ENCODE measurements at places on chromosomes 5 and 9.

- DNase-seq: no peak
These were observed 174.7 kb downstream of the WDR70 start for GRCh38 chr5:37553720-37554404.

DNA sequence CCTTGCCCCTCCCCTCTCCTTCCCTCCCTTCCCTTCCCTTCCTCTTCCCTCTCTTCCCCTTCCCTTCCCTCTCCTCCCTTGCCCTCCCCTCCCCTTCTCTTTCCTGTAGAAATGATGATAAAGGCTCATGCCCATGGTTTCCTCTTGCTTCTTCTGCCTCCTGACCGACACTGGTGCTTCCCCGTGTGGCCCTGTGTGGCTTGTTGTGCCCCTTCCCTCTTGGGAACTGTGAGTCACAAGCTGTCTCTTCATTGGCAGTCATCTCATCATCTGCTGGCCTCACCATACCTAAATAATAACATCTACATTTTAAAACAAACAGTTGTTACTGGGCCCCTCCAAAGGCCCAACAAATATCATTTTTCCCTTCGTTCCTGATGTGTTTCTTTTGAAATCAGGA is 11.7 kb upstream of the CARNMT1 start:
- DNase-seq: no peak

- DNase-seq: no peak
These were observed 19.8 kb downstream of the TXNDC8 start for GRCh38 chr9:110317911-110318310.

- no peak for DNase-seq
These were observed 126.0 kb upstream of the ACO1 start for GRCh38 chr9:32258482-32258881.

DNA sequence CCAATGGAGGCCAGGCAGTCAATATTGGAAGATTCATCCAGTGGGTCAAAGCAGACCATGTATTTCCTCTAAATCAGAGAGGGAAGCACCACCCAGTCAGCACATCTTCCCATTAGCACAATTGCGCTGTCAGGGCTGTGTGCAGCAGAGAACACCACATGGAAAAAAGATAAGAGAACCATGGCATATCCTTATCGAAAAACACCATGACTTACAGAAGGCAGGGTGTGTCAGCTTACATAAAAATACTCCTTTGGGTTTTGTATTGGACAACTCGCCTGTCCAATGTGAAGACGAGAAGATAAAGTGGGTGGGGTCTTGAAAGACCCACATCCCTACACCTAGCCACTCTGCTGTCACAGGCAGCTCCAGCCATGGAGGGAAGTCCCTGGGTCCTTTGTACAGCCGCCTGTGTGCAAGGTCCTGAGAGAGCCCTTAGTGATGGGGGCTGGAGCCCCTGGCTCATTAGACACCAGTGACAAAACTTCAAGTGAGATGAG is 71.9 kb upstream of the SPATA31E1 start:
- DNase-seq: no peak

DNA sequence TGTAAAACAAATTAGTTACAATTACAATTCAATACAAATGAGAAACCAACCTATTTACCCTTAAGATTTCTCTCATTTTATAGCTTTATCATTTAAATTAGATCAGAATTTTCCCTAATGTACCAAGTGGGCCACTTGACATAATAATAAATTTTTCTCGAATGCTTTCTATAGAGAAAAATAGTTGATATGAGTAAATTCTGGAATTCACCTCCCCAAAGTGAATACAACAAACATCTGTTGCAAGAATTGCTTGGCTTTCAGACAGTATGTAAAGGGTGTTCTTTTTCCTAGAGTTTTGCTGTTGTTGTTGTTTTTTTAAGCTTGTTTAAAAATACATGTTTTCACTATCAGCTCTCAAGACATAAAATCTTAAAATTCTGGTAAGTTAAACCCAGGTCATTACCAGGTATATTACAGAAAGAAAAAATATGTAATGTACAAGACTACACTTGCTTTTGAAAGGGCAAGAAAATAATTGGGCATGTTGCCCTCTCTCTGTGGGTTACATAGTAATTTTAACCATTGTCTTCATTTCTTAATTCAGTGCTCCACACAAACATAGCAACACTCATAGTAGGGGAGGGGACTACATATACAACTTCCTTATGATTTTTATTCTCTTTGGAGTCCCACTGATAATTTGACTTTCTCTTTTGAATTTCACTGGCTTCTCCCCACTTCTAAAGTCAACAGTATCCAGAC is 200.6 kb downstream of the ARL15 start:
- no peak for DNase-seq
